ENCODE measurements at places on chromosomes 12 and 14. TPM values are rescaled to one million over a fixed set of nuclear protein-coding genes. Genes with fewer than 3 reads are reported as not detected.
A peak's percentile ranks its signal among the peaks of the same experiment; 100 is the strongest.

The DEPDC4 gene
- 3.4 TPM for total RNA-seq

The BDKRB2 gene
- total RNA-seq: 0.15 TPM

The SMOC1 gene
- total RNA-seq: 0.68 TPM

The CCER1 gene
- total RNA-seq: not detected

The GRIP1 gene
- total RNA-seq: 19.5 TPM

The GDF11 gene
- total RNA-seq: 31.2 TPM

DNA sequence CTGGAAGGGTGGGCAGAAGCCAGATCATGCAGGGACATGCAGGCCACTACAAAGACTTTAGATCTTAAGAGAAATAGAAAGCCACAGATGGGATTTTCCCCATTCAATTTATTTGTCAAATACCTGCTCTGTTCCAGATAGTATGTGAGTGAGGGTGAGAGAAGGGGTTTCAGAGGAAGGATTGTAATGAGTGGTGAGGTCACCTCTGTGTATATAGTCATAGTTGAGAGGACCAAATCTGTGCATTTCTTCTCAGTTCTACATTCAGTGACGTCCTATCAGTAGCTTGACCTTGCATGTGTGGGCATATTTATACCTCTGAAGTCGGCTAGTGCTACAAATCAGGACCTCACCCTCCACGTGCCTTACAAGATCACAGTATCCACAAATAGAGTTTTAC, 31.2 kb upstream of the RBM19 start:
- no peak for DNase-seq

DNA sequence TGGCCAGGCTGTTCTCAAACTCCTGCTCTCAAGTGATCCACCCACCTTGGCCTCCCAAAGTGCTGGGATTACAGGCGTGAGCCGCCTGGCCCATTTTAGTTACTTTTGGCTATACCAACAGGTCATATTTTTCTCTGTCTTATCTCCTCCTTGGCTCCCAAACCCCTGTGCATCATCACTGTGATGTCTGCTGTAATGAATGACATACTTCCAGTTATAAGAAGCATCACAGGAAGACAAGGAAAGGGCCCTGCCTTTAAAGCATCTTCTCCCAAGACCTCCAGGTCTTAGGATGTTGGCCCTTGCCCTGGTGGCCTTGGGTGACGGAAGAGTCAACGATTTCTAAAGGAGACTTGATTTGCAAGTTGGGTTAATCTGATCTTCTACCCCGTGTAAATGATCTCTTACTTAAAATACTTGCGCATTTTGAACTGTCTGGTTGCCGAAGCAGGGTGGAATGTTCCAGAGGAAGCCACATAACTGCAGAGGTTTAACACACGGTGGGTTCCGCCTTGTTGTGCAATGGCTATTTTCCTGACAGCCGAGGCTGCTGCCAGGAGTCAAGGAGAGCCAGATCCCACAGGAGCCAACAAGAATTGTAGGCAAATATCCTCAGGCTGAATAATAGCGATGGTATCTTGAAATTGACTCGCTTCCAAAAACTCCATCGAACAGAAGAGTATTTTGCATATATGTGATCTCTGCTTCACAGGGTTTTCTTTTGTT, 55.7 kb upstream of the PLXNC1 start:
- DNase-seq: no peak

DNA sequence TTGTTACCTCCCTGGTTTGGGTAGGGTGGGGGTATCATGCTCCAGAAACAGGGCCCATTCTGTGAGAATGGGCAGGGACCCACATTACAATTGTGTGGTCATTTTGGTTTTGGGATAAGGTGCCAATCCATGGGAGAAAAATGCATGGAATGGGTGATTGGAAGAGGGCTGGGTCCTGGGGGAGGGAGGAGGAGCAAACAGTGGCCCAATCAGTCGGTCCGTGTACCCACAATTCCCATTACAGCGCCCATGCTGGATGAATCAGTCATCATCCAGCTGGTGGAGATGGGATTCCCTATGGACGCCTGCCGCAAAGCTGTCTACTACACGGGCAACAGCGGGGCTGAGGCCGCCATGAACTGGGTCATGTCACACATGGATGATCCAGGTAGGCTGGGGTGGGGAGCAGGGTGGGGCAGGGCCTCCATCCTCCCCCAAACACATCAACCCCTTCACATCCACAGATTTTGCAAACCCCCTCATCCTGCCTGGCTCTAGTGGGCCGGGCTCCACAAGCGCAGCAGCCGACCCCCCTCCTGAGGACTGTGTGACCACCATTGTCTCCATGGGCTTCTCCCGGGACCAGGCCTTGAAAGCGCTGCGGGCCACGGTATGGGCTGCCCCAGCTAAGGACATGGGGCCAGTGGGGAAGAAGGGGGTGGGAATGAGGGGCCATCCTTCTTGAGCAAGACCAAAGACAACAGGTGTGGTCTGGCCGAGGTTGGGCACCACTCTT, 3.6 kb upstream of the TPI1 start:
- DNase-seq: no peak

- DNase-seq: no peak
Measured at GRCh38 chr14:69004731-69005431, 25.8 kb upstream of the ACTN1 start.

GRCh38 chr14:27605282-27605681, 1007.4 kb upstream of the NOVA1 start:
- DNase-seq: no peak

- no peak for DNase-seq
Measured at GRCh38 chr12:64083285-64084210, 138.5 kb downstream of the KICS2 start.

DNA sequence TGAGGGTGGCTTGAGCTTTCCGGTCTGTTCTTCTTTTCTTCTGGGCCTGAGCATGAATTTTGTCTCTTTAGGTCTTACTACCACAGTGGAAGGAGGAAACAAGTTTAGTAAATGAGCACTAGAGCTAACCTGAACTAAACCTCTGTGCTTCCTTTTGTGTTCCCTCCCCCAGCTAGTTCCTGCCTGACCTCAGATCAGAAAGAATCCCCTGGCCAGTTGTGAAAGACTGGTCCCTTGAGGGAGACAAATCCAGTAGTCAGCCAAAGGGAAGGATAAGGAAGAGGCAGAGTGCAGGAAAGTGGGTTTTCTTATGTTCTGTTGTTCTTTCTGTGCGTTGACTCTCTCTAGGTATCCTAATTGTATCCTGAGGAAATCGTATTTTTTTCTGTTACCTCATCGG, 17.5 kb downstream of the ZNF664 start:
- no peak for DNase-seq

GRCh38 chr14:70897464-70897863, 9.8 kb upstream of the PCNX1 start:
- DNase-seq: no peak

DNA sequence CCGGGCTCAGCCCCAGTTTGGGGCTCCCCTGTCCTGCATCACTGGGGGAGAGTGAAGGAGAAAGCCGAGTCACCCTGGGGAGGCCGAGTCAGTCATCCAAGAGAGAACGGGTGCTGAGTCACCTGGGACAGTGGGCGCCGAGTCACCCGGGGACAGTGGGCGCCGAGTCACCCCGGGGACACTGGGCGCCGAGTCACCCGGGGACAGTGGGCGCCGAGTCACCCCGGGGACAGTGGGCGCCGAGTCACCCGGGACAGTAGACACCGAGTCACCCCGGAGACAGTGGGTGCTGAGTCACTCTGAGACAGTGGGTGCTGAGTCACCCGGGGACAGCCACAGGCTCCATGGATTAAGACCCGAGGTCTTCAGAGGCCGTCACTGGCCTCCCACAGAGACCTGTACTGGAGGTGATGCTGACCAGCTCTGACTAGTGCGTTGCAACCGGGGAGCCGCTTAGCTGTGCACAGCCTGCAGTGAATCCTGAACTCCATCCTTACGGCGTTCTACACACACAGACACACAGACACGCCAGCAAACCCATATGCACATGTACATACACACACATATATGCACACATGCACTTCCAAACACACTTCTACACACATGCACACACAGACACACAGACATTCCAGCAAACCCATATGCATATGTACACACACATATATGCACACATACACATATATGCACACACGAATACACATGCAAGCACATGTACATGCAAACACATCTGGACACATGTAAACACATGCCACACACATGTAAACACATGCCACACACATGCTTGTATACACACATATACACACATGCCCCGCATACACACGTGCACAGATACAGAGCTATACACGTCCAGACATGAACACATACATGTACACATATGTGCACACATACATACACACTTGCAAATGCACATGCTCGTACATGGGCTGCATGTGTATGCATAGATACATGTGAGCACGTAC, 64.9 kb upstream of the GALNT9 start:
- no peak for DNase-seq

DNA sequence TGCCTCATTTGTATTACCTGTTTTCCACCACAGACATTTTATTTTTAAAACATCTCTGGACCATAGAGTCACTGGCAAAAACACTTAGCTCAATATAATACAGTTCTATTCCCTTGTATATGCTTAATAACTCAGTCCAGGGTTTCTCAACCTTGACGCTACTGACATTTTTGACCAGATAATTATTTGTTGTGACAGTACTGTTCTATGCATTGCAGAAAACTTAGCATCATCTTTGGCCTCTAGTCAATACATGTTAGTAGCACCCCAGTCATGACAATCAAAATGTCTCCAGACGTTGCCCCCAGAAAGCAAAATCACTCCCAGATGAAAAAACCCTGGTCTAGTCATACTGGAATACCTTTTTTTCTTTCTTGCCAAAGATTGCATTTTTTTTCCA, 174.7 kb downstream of the TMEM132D start:
- DNase-seq: no peak

- no peak for DNase-seq
Measured at GRCh38 chr12:94792693-94793092, 142.3 kb upstream of the TMCC3 start.

DNA sequence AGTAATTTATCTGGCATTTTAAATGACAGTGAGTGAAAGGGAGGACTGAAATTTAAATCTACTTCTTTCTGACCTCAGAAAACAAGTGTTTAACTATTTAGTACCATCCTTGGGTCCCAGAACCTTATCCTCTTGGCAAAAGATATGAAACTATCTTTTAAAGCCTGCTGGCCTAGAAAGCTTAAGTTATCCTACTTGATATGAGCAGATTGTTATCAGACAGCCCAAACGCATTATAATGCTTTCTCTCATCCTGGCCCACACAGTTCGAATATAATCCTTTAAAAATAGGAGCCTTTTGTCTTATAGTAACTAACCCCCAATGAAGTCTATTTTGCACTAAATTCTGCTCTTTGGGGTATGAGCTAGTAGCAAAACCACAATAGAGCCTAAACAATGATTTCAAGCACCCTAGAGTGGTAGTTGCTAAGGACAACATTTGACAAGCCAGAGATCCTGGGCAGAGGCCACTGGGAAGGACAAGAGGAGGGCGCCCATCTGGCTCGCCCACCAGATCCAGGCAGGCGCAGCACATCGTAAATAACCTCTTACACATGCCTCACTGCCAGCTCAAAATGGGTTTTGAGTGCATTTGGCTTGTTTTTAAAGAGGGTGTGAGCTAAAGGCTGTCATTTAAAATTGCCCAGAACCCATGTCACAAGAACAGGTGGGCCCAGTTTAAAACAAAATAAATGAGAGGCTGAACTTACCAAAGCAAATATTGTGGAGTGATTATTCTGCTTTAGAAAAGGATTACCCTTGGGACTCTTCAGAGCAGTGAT, 37.7 kb upstream of the CRY1 start:
- DNase-seq: no peak

DNA sequence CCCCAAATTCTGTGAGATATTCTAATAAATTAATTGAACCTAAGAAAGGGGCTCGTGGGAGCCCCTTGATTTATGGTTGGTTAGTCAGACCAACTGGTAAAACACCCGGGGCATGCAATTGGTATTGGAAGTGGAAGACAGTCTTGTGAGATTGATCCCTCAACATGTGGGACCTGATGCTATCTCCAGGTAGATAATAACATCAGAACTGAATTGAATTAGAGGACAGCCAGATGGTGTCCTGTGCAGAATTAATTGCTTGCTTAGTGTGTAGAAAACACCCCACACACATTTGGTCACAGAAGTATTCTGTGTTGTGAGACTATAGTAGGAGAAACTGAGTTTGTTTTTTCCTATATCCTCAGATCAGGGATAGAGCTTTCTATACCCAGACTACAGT, 22.0 kb downstream of the PYROXD1 start:
- no peak for DNase-seq

DNA sequence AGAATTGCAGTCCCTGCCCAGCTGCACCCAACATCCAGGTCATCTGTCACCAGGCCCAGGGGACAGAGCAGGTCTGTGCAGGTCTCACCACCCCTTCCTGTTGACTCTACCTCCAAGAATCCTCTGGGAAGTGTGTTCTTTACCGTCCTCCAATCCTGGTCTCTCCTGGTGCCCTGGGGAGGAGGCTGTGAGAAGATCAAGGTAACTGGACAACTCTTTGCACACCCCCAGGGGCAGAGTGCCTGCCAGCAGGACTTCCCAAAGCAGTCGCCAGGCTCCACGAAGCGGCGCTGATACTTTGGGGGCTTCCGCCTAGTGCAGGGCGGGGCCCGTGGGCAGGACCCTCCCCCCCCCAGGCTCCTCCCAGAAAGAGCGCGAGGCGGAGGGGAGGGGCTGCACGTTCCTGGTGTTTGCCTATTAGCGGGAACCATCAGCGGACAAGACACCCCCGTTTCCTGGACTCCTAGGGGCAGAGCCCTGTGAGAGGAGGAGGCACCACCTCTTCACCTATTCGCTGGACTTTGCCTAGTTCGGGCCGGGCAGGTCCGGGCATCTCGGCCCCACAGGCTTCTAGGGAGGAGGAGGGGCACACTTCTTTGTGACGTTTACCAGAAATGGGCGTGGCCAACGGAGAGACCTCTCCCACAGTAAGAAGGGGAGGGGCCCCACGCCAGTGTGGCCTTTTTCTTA, 918.0 kb downstream of the AACS start:
- peak; percentile 98 for DNase-seq

GRCh38 chr12:98754095-98754494, 109.0 kb downstream of the APAF1 start:
- DNase-seq: no peak

GRCh38 chr12:121810833-121811433, 7.1 kb downstream of the SETD1B start:
- no peak for DNase-seq

GRCh38 chr14:87830443-87831096, 162.4 kb downstream of the GALC start:
- DNase-seq: no peak

GRCh38 chr12:93683410-93683809, 6.2 kb downstream of the CRADD start:
- DNase-seq: peak; percentile 62

DNA sequence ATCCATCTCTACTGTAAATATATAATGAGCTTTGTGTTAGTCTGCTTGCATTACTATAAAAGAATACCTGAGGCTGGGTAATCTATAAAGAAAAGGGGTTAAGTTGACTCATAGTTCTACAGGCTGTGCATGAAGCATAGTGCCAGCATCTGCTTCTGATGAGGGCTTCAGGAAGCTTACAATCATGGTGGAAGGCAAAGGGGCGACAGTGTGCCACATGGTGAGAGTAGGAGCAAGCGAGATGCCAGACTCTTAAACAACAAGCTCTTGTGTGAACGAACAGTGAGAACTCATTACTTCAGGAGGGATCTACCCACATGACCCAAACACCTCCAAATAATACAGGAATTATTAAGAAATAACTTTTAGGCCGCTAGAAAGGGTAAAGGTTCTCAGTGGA, 28.1 kb downstream of the APOBEC1 start:
- no peak for DNase-seq

- DNase-seq: no peak
Measured at GRCh38 chr14:89826596-89826995, 127.9 kb downstream of the EFCAB11 start.

Measured in H9 (cell line).